ENCODE measurements at places on chromosomes 6 and 20.

GRCh38 chr6:132247381-132248159 lies 153.7 kb downstream of the MOXD1 start:
- no peak for DNase-seq

- no peak for DNase-seq
Observed at GRCh38 chr6:55450005-55450404, 122.7 kb downstream of the GFRAL start.

- no peak for DNase-seq
Observed at GRCh38 chr6:169342710-169343109, 89.1 kb upstream of the THBS2 start.

DNA sequence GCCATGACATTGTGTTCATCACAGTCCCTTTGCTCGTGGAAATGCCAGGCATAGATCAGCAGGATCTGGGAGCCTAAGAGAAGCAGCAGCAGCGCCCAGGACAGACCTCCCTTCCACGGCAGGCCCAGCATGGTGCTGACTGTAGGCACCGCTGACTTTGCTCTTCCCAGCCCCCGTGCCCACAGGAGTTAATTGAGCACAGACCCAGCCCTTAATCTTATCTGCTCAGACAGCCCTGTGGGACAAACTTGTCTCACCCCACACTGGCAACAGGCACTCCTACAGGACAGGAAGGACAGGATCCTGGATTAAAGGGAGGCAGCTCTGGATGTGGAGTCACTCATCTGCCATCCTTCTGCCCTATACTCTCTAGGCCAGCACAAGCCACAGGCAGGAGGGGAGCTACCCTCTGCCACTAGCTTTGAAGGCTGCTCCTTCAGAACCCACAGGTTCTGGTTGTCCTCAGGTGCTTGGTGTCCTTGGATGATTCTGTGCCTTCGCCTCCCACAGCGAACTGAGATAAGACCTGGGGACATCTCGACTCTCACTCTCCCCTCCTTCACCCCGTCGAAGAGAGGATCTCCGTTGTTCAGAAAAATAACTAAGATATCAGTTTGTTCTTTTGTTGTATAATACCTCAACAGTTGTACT lies at the start of gene CST9L:
TSS of gene CST9L (minus strand) at position 165 of the 651 bp plus-strand sequence. CDS start at position 131, 34 bp downstream.
- no peak for DNase-seq

- DNase-seq: no peak
Observed at GRCh38 chr6:132114201-132114825, 163.1 kb upstream of the CCN2 start.
